ENCODE measurements at places on chromosomes 3 and 15. TPM values are rescaled to one million over a fixed set of nuclear protein-coding genes. Genes with fewer than 3 reads are reported as not detected.

PTX3 gene
- 1.0 TPM for total RNA-seq

DNA sequence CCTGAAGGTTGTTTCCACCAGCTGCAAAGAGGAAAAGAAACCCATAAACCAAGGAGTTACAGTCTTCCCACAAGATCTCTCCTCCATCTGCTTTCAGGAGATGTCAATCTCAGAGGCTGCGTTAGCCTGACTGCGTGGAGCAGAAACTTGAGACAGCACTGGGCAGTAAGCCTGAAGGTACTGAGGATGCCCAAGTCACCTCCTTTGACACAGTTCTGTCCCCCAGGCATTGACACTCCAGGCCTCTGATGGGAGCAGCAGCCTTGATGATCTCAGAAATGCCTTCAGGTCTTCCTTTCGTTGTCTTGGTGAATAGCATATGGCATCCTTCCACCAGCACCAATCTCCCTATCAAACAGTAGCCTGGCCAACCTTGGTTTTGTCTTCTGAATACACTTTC is 89.3 kb downstream of the OXNAD1 start:
- no peak overlapping the region for H3K27ac ChIP-seq
- no peaks in the 10 kb centered on the region for H3K36me3 ChIP-seq
- no peak overlapping the region for H3K4me3 ChIP-seq
- DNase-seq: no peak
- no peaks in the 10 kb centered on the region for H3K27me3 ChIP-seq

ALDH1L1 gene
- total RNA-seq: 16.9 TPM

CCDC9B gene
- total RNA-seq: 27.2 TPM

DNA sequence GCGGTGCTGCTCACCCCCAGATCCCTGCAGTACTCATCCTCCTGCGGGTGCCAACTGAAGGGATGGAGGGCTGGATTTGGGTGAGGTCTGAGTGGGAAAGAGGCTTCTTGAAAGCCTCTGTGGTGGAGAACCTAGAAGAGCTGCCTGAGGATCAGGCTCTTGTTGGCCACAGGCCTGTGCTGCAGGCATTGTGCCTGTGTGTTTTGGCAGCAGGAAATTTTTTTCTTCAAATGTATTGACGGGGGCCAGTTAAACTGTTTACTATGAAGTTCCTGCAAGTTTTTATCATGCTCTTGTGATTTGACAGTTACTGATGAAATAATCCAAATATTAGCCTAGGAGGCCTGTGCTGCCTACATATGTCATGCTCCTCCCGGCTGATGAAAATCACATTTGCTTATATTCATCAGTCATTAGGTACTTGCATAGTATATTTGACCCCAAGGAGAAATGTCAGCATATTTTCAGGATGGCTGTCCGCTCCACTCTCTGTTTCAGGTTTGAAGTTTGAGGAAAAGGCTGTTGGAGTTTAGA is 103.1 kb downstream of the THSD4 start:
- H3K27ac ChIP-seq: no peak overlapping the region
- DNase-seq: no peak
- H3K27me3 ChIP-seq: no peaks in the 10 kb centered on the region
- no peaks in the 10 kb centered on the region for H3K36me3 ChIP-seq
- no peak overlapping the region for H3K4me3 ChIP-seq

All from pancreas (tissue), 10 donors.